Iris pigment epithelial cell (primary cell): ENCODE measurements at places on chromosomes 4 and X.

- DNase-seq, result no peak
Measured at GRCh38 chrX:143754183-143754582, 33.6 kb upstream of the SPANXN2 start.

DNA sequence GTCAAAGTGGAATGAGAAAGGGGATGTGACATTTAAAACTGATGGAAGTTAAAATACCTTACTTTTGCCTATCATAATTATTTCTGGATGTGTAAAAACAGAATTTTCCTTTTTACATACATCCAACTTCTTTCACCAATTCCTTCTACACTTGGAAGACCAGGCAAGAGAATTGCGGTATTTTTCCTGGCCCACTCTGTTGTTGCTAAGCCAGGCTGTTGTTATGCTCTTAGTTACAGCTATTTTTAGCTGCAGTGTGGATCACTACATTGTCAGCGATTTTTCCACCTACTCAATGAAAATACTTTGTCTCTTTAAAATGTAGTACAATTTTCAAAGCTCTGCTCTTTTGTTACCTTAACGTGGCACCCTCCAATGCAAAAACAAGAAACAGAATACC lies 43.4 kb downstream of the NKX6-1 start:
- DNase-seq, result no peak

GRCh38 chr4:74039315-74039763 lies 850 bp upstream of the CXCL3 start:
- DNase-seq, result no peak

DNA sequence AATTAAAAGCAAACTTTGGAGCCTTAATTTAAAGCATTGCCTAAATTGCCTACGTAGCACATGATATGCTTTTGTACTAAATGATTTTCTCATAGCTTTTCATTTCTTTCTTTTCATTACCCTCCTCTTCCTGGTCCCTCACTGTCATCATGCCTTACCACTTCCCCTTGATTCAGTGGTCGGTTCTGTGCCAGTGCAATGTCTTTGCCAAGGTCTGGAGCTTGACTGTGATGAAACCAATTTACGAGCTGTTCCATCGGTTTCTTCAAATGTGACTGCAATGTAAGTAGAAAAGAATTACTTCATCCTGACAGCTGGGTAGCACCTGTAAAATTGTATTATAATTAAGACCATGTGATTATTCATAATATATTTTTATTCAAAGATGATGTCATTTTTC lies 72.5 kb downstream of the C4orf46 start:
- DNase-seq, result no peak

GRCh38 chr4:170229006-170229405 lies 139.2 kb upstream of the AADAT start:
- no peak for DNase-seq

DNA sequence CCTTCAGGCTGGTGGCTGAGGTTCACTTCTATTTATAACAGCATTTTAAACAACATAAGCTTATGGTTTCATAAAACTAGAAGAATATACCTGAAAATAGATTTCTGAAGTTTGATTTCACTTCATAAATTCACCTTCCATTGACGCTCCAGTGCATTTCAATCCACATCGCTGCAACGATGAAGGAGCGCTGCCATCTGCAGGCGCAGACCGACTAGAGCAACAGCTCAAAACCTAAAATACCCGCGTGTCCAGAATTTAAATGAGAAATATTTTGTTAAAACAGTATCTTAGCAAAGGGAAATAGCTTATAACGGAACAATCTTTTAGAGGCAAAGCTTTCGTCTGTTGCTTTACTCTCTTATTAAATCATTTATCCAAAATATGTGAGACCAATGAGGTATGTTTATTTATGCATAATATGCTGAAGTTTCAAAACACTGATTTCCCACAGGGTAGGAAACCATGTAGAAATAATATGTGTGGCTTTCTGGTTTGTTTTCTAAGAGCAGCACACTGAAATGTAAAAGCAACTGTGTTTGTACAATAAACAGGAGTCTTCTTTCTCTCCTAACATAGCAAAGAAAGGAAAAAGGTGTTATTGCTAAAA lies 816.4 kb upstream of the FRG1 start:
- peak; percentile 61 for DNase-seq

DNA sequence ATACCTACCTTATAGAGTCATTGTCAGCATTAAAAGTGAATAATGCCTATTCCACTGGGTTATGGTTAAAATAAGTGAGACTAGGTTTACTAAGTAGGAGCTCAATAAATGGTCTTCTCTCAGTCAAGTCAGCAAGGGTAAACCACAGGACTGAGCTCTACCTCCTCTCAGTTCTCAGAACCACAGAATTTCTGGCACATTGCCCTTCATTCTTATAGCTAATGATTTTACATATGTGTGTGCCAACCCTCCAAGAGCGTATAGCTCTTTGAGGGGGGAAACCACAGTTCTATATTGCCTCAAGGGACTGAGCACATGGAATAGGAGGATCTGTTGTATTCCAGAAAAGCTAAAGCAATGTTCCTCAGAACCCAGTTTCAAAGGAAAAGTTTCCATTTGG lies 124.8 kb downstream of the ATG4A start:
- DNase-seq, result peak; percentile 32

GRCh38 chr4:152479428-152480026 lies 56.4 kb downstream of the FBXW7 start:
- DNase-seq, result peak; percentile 79

DNA sequence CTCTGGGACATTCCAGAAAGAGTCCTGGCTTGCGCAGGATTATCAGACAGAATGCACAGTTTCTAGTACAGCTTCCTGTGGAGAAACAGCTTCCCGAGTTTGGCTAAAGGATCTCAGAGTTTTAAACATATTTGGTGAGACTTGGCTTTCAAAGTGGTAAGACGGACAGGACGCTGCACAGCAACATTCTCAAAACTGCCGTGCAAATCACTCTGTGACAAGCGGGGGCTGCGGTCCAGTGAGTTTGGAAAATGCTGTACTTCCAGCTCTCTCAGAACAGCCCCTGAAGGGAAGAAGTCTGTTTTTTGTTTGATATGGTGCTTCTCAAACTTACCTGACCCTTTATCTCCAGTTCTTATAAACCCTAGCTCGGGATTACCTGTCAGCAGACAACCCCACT lies 18.1 kb downstream of the LGI2 start:
- no peak for DNase-seq

- peak; percentile 81 for DNase-seq
Measured at GRCh38 chr4:78864405-78865024, 74.7 kb downstream of the PAQR3 start.

- DNase-seq, result no peak
Measured at GRCh38 chrX:52213276-52213675, 28.6 kb downstream of the MAGED4 start.

DNA sequence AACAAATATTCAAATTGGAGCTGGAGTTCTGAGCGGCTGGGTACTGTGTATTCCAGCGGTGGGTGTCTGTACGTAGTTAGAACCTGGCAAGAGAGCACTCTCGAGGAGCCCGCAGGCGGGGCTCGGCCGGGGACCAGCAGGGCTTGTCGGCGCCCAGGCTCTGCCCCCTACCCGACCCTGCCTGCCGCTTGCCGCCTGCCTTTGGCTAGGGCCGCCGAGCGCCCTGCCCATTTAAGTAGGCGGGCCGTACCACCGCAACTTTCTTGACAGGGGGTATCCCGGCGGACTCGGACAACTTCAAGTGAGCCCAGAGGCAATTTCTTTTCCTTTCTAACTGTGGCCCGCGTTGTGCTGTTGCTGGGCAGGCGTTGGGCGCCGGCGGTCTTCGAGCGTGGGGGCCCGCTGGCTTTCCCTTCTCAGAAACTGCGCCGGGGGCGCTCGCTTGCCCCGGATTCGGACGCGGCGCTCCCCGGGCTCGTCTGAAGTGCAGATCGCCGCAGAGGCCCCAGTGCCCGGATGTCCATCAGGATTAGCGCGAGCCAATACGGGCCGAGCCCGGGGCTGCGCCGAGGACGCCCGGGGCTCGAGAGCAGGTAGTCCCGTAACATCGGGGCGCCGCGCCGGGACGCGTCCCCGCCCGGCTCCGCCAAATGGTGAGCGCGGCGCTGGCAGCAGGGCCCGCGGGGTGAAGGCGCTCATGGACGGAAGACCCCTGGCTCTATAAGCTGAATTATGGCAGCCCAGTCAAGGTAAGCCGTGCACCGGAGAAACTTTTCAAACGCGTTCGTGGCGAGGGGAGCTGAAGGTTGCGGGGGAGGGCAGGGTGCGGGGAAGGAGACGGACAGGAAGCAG lies 72.1 kb downstream of the AFF1 start:
- DNase-seq, result peak; percentile 94

GRCh38 chr4:150297861-150298474 lies 219.7 kb downstream of the DCLK2 start:
- peak; percentile 70 for DNase-seq

DNA sequence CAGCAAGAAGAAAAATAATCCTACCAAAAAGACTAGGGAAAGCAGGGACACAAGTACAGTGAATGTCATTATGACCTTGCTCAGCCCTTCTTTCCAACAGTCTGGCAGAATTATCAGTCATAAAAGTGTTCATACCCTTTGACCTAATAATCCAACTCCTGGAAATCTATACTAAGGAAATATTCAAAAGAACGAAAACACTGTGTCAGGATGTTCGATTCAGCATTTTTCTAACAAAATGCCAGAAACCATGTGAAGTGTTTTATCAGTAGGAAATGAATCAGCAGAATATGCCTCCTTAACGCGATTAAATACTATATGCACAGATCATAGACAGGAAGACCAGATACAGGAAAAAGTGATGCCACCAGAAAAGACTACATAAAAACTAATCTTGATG lies 16.2 kb upstream of the S100G start:
- DNase-seq, result peak; percentile 58

DNA sequence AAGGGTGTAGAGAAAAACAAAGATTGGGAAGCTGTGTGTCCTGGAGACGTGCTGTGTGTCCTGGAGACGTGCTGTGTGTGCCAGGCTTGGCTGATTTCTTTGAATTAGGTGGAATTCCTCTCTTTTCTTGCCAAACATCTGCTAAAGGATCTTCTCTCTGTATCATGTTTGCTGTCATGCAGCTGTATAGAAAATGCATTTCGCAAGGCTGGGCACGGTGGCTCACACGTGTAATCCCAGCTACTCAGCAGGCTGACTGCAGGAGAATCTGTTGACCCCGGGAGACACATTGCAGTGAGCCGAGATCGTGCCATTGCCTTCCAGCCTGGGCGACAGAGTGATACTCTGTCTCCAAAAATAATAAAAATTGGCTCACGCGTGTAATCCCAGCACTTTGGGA lies 187.0 kb downstream of the CRLF2 start:
- no peak for DNase-seq

- no peak for DNase-seq
Measured at GRCh38 chr4:132823419-132823818, 325.7 kb upstream of the PCDH10 start.

DNA sequence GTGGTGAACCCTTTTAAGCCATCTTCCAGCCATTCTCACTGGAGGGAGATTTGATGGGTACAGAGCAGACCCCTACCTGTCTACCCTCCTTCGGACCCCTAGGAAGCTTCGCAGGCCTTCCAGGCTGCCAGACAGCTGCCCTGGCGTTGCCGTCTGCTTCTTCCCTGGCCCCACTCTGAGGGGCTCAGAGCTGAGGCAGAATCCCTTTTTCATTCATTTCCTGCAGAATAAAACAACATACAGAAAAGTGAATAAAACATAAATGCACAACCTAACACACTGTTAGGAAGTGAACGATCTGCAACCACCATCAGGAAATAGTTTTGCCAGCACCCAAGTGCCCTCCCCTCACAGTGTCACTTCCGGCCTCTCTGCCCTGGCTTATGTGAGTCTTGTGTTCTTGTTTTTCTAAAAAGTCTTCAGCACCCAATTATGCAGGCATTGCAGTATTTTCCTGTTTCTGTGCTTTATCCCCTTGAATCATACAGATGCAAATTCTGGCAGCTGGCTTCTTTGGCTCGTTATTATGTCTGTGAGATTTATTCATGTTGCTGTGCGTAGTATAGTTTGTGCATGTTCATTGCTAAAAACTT lies 5.6 kb upstream of the ADD1 start:
- peak; percentile 71 for DNase-seq

- no peak for DNase-seq
Measured at GRCh38 chr4:132530861-132531260, 618.2 kb upstream of the PCDH10 start.

DNA sequence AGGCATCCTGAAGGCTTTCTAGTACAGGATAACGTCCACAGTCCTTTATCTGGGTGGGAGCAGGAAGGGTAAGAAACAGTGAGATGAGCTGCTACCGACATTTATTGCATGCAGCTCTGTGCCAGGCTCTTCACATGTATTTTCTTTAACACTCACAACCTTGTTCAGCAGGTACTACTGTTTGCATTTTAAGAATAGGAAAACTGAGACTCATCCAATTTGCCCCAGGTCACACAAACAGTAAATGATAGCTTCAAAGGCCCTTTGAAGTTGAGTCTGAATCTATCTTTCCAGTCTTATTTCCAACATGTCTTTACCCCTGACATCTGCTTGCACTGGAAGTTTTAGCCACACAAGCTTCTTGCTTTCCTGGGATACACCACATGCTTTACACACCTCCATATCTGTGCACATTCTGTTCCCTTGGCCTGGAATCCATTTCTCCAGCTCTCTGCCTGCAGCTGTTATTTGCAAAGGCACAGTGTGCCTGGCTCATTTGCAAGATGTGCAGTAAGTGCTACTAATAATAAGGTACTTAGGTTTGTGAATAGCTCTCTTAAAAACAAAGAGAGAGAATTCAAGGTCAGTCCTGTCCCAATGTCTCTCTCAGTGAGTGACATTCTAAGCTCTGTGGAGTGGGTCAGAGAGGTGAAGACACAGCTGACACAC lies 61.2 kb downstream of the METTL14 start:
- DNase-seq, result no peak

- no peak for DNase-seq
Measured at GRCh38 chr4:2938906-2939305, 24.3 kb downstream of the NOP14 start.

- DNase-seq, result peak; percentile 96
Measured at GRCh38 chr4:25320773-25321172, 8.2 kb downstream of the ZCCHC4 start.
